Urinary bladder (tissue), 4 donors: ENCODE measurements at places on chromosomes 7 and 10.

- no peak for DNase-seq
Observed at GRCh38 chr7:101171442-101171837, 6.1 kb upstream of the VGF start.

DNA sequence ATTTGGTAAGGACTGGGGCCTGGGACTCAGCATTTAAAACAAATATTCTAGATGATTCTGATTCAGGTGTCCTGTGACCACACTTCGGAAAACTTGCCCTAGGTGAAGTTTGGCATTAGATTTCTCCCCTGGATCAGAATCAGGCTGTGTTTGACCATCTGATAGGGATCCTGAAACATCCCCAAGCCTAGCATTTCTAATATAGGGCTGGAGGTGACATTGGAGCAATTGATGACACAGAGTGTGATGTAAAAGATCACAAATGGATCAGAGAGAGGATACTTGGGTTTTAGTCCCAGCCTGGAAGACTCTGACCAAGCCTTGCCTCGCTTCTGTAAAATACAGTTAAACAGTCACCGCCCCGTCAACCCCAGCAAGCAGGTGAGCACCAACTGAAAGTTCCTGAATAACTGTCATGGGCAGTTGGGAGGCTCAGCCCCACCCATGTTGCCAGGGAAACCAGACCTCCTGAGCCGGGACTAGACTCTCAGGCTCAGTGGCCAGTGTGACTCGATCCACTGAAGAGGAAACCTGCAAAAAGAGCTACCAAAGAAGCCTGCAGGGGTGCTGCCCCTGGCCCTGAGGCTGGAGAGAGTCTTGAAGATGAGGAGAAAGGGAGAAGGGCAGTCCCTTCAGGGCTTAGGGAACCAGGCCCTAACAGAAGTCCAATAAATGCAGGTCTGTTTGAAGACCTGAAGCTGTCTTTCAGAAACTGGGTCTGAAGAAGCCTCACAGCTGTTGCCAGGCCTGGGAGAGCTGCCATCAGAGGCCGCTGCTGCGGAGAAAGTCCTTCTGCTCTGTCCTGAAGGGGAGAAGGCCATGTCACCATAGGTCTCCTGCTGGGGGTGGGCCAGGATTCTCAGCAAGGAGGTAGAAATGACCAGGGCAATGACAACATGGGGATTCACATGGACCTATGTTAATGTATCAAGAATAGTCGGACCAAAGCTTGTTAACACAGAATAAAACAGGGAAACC, 126.1 kb upstream of the KCNMA1 start:
- no peak for DNase-seq

DNA sequence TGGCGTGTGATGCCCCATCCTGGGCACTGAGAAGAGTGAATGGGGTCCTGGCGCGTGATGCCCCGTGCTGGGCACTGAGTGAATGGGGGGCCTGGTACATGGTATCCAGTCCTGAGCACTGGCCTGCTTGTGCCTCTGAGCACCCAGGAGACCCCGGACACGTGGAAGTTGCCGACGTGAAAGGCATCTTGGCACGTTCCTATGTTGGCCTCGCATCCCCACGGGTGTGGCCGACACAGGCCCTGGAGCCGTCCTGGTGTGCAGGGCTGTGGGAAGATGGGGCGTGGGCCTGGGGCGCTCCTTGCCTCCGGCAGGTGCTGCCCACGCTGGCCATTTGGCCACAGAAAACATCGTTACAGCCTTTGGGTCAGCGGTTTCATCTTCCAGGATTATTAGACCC, 35.5 kb downstream of the CFAP46 start:
- DNase-seq, result no peak

DNA sequence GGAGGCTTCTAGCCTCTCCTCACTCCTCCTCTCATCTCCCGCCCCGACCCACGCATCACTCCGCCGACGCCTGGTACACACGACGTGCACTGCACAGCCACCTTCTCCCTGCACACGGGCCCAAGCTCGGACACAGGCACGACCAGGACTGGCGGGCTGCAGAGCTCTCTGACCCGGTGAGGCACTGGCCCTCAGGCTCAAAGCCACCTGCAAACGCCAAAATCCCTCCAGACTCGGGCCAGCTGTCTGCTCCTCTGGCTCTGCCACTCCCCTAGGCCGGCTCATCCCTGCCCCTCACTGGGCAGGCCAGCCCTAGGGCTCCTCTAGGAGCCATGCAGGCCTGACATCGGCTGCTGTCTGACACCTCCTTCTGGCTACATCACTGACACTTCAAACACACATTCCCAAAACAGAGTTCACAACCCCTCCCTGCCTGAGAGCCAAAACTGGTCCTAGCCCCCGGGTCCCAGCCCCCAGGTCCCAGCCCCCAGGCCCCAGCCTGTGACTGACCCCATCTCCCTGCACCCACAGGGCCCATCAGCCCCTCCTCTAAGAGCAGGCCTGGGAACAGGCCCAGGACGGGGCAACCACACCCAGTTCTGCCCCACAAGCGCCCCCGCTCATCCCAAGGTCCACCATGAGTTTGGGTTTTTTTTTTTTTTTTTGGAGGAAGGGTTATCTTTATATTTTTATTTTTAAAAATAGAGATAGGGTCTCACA, 35.1 kb downstream of the MAD1L1 start:
- no peak for DNase-seq

GRCh38 chr10:124629415-124629814, 114.8 kb downstream of the FAM53B start:
- DNase-seq, result no peak

DNA sequence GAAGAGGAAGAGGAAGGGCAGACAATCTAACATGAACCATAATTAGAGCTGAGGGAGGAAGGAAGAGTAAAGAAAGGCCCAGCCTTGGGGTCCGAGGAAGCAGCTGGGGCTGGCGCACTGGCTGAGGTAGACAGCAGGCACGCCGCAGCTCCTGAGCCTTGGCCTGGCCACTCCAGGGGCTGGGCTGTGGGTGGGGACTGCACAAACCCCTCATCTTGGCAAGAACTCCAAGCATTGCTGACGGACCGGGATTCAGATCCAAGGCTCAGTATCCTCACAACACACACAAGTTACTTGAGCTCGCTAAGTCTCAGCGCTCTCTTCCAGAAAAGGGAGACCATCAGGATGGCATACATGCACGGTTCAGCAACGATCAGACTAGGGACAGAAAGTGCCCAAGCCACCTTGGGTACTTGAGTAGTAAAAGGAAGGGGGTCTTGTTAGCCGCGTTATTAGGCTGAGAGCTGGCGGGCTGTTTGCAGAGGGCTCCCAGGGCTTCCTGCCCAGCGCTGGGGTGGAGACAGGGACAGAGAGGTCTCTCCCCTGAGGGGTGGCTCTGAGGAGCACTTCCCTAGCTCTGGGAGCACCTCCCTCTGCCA, 4.5 kb downstream of the TNS3 start:
- DNase-seq, result no peak

- DNase-seq, result no peak
Observed at GRCh38 chr7:422886-423225, 96.8 kb downstream of the PDGFA start.

DNA sequence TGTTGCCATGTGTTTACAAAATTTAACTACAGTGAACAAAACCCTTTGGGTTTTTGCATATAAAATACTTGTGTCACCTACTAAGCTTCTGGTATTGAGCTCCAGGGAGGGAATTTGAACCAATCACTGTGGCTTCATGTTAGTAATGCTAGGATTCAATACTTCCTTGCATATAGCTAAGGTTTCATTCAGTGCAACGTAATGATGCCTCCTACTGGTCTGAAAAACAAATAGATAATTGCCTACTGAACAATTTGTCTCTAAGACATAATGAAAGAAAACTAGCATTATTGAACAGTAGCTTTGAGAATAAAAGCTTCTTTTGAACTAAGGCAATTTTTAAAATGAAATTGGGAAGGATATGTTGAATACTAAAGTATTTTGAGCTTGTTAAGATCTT, 244.4 kb downstream of the ZWINT start:
- DNase-seq, result no peak

- DNase-seq, result no peak
Observed at GRCh38 chr7:87217983-87218653, 1.4 kb downstream of the TMEM243 start.

- DNase-seq, result no peak
Observed at GRCh38 chr10:31133792-31134310, 102.2 kb upstream of the ZNF438 start.

DNA sequence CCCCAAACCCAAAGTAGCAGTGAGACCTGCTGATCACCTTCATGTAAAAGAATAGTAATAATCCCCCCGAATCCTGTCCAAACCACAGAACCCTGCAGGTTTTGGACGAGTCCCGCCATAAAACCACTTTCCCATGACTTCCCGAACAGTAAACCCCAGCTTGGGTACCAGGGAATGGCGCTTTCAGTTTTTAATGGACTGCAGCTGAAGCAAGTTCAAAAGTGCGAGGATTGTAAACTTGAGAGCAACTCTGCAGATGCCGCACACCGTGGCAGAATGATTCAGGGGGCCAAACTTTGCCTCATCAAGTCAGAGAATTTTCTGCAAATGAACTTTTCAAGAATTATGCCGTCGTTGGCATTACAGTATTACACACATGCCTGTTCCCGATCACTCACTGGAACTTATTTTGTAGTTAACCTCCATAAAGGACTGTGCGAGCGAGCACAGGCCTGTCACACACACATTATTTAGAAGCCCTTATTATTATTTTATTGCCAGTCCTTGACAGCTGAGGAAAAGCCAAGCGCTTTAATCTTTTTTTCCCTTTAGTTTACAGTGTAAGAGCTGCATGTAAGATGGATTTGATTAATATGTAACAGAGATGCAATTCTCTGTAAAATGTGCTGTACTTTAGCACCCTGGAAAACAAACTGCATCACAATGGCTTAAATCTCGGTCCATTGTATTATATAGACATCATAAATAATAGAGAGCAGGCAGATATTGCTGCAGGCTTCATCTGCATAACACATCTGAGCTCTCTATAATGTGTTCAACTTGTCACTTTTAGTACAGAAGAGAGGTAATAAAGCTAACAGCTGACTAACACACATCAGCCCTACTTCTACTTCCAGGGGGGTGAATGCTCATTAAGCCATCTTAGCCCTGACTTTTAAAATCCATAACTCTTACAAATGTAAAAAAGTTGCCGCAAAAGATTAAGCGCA, 493.5 kb upstream of the GALNT17 start:
- DNase-seq, result peak; percentile 43

- no peak for DNase-seq
Observed at GRCh38 chr7:77402818-77403217, 13.3 kb downstream of the GSAP start.

DNA sequence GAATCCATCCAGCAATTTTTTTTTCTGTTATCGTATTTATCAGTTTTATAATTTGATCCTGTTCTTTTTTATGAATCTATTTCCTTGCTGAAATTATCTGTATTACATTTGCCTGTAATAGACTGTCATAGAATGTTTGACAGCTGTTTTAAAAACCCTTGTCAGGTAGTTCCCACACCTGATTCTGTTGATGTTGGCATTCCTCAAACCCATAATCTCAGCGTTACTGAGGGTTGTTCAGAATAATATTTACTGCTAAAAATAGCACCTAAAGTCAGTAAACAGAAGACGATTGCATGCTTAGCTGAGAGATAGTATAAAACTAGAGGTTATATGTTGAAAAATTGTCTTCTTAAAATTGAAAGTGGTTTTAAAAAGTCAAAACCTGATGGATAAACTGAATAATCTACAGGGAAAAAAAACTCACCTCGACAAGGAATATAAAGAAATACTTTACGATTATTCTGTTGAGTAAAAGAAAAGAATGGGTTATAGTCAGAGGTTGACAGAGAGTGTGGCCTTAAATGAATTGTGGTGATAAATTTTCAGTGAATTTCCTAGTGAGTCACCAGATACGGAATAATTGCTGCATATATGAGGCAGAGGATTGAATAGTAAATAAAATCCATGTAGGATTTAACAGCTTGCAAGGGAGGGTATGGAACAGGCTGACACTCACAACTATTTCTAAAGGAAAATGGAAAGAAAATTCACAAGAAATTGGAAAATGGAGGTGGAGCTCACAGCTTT, 824.1 kb upstream of the IGFBP3 start:
- no peak for DNase-seq

DNA sequence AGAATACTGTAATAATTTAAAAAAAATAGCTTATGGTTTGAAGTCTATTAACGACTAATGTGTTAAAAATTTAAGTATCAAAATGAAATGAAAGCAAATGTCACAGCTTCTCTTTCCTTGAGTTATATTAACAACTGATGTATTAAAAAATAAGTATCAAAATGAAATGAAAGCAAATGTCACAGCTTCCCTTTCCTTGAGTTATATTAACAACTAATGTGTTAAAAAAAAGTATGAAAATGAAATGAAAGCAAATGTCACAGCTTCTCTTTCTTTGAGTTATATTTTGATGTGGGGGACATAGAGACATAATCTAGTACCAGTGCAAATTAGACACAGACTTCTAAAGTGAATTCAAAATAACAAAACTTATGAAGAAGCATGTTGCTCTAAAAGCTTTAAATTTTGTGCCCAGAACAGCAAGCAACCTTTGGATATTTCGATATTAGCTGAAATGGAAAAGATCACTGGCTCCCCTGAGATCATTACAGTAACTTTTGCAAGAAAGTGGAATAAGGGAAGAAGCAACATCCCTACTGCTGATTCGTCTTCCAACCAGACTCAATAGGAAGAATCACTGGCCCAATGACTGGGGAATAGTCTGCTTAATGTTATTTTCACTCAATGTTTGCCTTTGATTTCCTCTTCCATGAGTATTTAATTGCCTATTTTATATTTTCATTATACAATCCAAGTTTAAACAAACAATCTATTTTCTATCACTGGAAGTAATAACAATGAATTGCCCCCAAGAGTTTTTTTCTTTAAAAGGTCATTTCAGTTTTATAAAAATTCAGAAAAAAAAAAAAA, 8.0 kb downstream of the SKAP2 start:
- DNase-seq, result no peak

GRCh38 chr10:104406715-104407650, 53.4 kb downstream of the CFAP58 start:
- no peak for DNase-seq

DNA sequence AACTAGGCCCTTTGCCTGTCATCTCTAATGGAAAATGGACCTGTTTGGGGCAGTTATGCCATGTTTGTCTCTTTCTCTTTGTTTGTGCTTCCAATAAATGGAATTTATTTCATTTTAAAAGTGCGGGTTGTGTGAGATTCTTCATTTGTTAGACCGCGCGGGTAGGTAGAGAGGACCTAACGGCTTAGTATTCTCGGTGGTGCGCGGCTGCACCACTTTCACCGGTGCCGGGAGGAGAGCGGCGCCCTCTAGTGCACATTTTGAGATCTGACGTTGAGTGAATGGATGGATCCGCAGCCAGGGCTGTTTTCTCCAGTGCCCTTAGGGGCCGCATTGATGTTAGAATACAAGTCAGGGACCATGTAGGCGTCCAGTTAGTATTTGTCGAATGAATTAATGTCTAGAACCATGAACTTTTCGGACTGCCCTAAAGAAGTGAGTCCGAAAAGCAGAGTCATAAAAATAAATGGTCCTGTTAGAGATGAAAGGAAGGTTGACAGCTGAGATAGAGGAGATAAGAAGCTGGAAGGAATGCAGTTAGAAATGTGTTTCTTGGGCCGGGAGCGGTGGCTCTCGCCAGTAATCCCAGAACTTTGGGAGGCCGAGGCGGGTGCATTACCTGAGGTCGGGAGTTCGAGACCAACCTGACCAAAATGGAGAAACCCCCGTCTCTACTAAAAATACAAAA, 29.3 kb upstream of the GIMAP8 start:
- DNase-seq, result no peak

GRCh38 chr7:15972862-15973275, 286.4 kb upstream of the MEOX2 start:
- no peak for DNase-seq
